ENCODE measurements at places on chromosomes 5 and 9. TPM values are rescaled to one million over a fixed set of nuclear protein-coding genes. Genes with fewer than 3 reads are reported as not detected.

DNA sequence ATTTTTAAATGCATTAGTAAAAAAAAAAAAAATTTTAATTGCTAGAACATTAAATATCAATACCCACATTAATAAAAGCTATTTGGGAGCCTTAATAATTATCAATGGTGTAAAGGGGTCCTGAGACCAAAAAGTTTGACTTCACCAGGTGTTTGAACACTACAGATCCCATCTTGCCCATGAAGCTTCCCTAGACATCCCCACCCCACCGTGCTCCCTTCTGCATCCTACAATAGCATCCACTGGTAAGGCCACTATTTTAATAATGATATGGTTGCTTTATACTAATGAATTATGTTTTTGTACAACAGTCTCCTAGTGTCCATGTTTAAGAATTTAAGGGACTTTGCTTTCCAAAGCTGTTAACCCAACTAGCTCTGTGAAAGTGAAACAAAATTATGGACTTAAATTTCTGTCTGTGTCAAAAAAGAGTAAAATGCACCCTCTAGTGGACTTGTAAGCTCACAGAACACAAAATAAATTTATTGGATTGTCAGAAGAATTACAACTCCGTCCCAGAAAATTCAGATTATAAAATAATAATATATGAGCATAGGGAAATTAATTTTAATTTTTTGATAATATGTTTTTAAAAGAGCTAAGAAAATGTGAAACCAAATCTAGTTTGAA is 76.0 kb downstream of the ARL15 start:
- no peak overlapping the region for H3K27ac ChIP-seq
- no peaks in the 10 kb centered on the region for H3K36me3 ChIP-seq
- H3K4me1 ChIP-seq = peaks cover 2% of the 10 kb centered on the region
- DNase-seq = no peak

DNA sequence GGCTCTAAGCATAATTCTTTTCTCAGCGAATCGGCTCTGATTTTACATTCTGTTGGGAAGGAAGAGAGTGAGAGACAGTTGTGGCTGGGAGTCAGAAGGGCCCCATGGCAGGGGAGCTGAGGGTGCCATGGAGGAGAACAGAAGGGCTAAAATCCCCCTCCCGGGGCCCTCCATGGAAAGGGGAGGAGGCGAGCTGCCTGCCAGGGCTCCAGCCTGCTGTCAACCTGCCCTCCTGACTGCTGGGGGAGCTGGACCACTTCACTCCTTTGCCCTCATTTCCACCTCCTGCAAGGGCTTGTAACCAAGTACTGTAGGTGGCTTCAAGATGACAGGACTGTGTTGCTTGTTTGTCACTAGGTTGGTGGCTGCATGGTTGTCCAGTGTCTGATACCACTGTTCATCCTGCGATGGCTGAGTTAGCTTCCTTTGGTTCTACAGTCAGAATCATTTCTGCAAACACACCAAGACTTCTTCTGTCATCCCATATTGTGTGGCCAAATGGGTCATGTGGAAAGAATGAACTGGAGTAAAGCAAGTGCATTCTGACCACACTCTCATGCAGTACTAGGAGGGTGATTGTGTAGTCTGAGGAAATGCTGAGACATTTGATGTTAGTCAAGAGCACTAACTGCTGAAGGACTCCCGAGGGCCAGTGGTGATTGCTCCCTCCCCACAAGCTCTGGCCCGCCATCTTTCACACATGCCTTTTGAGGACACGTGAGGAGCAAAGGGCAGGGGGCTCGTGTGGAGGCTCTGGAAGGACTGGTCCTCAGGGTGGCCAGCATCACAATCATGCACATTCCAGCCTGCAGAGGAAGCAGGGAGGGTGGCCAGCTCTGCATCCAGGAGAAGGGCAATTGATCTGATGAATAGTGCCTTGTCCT is 307.2 kb downstream of the GADD45G start:
- no peak overlapping the region for H3K27ac ChIP-seq
- no peak for DNase-seq
- peaks cover 6% of the 10 kb centered on the region for H3K36me3 ChIP-seq
- H3K4me3 ChIP-seq = no peak overlapping the region

GRCh38 chr5:163504079-163504931 is 1.1 kb upstream of the MAT2B start:
- DNase-seq = peak; percentile 26
- H3K36me3 ChIP-seq = no peaks in the 10 kb centered on the region
- H3K4me1 ChIP-seq = peaks cover 7% of the 10 kb centered on the region

DNA sequence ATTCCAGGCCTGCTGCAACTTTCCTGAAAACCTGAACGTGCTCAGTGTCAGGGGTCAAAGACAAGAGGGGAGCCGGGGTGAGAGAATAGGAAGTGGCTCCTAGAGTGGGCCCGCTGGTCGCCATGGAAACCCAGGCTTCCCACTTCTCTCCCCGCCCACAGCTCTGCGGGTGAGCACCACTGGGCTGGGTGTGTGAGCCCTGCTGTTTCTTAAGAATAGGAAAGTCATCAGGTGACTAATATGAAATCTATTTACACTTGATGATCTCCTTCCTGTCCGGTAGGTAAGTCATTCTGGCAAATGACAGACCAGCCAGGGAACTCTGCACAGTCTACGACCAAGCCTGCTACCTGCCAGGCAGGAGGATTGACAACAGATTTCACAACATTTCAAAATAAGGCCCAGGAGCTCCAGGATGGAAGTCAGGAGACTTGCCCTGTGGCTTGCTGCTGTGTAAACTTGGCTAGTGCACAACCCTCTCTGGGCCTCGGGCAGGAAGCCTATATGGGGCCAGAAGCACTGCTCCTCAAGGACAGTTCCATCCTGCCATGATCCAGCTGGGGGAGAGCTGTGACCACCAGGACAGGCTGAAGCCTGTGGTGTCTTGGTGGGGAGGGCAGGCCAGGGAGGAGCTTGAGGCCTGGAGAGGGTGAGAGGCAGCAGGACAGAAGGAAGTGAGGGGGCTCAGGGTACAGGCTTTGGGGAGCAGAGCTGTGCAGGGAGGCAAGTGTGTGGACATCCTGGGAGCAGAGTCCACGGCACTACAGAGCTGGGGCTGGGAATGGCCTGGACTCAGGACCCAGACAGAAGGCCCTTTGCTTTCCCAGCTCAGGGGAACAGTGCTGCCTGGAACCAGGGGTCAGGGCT is 60.6 kb downstream of the SHB start:
- peaks cover 30% of the 10 kb centered on the region for H3K4me1 ChIP-seq
- no peak for DNase-seq
- peak overlapping the region; percentile 43 for H3K27ac ChIP-seq
- no peak overlapping the region for H3K4me3 ChIP-seq
- no peaks in the 10 kb centered on the region for H3K36me3 ChIP-seq

- H3K27me3 ChIP-seq = no peaks in the 10 kb centered on the region
- H3K4me1 ChIP-seq = peaks cover 4% of the 10 kb centered on the region
- DNase-seq = no peak
- H3K27ac ChIP-seq = no peak overlapping the region
- H3K4me3 ChIP-seq = no peak overlapping the region
- no peaks in the 10 kb centered on the region for H3K36me3 ChIP-seq
Observed at GRCh38 chr5:34041247-34041972, 1.6 kb downstream of the C1QTNF3 start.

DNA sequence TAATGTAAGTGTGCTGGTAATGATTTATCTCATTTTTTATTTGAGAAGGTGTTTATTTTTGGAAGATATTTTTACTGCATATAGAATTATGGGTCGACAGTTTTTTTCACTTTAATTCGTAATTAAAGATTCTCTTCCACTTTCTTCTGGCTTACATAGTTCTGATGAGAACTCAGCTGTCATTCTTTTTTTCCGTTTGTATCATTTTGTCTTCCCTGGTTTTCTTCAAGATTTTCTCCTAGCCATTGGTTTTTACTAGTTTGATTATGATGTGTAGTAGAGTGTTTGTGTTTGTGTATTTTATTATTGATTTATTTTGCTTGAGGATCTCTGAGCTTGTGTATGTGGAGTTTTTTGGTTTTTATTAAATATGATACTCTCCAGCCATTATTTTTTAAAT is 21.7 kb downstream of the SLF1 start:
- H3K4me3 ChIP-seq = no peak overlapping the region
- peaks cover 9% of the 10 kb centered on the region for H3K36me3 ChIP-seq
- DNase-seq = no peak

The PRDM9 gene
- not detected for total RNA-seq

The TLE1 gene
- total RNA-seq = 345 TPM

GRCh38 chr5:87951661-87952060 is 317.0 kb downstream of the TMEM161B start:
- no peaks in the 10 kb centered on the region for H3K4me1 ChIP-seq
- no peak overlapping the region for H3K27ac ChIP-seq
- no peak for DNase-seq
- no peaks in the 10 kb centered on the region for H3K27me3 ChIP-seq

GRCh38 chr9:123867034-123867433 is 62.9 kb downstream of the DENND1A start:
- DNase-seq = no peak
- H3K4me1 ChIP-seq = peaks cover 4% of the 10 kb centered on the region
- no peak overlapping the region for H3K27ac ChIP-seq
- H3K36me3 ChIP-seq = no peaks in the 10 kb centered on the region
- H3K4me3 ChIP-seq = no peak overlapping the region

- no peaks in the 10 kb centered on the region for H3K36me3 ChIP-seq
- H3K4me3 ChIP-seq = no peak overlapping the region
- no peaks in the 10 kb centered on the region for H3K27me3 ChIP-seq
- H3K27ac ChIP-seq = no peak overlapping the region
Observed at GRCh38 chr9:128809036-128809599, 9.2 kb upstream of the ENDOG start.

DNA sequence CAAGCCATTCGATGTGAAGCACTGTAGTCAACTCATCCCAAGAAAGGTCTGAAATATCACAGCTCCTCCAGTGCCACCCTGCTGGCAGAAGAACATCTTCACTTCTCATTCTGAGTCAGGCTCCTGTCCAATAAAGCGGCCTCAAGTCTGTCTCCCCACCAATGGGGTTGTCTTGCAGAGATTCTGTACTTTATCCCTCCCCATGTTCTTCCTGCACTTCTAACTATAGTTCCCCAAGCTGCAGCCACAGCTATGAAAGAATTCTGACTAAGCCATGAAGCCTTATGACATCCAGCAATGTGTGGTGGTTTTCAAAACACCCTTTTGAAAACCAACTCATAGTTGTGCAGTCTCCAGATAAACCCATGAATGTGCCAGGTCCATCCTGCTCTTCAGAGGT is 6.8 kb downstream of the MACROH2A1 start:
- no peaks in the 10 kb centered on the region for H3K36me3 ChIP-seq
- H3K4me3 ChIP-seq = peak overlapping the region; percentile 32
- DNase-seq = no peak
- H3K27ac ChIP-seq = no peak overlapping the region
- H3K27me3 ChIP-seq = peaks cover 5% of the 10 kb centered on the region

- H3K27ac ChIP-seq = no peak overlapping the region
- no peaks in the 10 kb centered on the region for H3K4me1 ChIP-seq
- H3K4me3 ChIP-seq = no peak overlapping the region
- no peaks in the 10 kb centered on the region for H3K36me3 ChIP-seq
- DNase-seq = no peak
Observed at GRCh38 chr9:136296434-136297015, 7.4 kb downstream of the CCDC187 start.

The UBE2D2 gene
- 188 TPM for total RNA-seq

The OSMR gene
- not detected for total RNA-seq

DNA sequence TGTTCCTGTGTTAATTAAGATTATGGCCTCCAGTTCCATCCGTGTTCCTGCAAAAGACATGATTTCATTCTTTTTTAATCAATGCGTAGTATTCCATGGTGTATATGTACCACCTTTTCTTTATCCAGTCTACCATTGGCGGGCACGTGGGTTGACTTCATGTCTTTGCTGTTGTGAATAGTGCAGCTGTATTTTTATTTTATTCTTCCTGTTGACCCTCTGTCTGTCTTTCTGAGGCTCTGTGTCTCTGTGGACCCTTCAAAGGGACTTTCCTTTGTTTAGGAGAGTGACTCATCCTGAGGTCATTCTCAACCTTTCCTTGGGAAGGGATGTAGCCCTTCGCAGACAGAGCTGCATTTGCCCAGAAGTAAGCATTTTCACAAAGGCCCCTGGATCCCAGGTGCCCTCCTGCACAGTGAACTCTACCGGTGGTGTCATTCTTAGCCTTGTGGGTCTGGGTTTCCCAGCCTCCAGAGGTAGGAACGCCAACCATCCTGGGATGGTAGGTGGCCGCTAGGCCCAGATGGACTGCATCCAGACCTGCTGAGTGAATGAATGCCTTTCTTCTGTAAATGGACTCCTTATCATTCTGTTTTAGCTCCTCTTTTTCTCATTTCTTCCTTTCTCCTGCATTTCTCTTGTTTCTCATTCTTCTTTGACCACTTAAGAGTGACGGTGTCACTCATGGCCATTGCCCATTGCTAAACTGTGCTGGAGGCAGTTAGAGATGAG is 22.4 kb downstream of the TRIO start:
- peaks cover 5% of the 10 kb centered on the region for H3K27me3 ChIP-seq
- peaks cover 13% of the 10 kb centered on the region for H3K36me3 ChIP-seq
- H3K4me3 ChIP-seq = peak overlapping the region; percentile 66
- H3K27ac ChIP-seq = peak overlapping the region; percentile 99
- DNase-seq = no peak

DNA sequence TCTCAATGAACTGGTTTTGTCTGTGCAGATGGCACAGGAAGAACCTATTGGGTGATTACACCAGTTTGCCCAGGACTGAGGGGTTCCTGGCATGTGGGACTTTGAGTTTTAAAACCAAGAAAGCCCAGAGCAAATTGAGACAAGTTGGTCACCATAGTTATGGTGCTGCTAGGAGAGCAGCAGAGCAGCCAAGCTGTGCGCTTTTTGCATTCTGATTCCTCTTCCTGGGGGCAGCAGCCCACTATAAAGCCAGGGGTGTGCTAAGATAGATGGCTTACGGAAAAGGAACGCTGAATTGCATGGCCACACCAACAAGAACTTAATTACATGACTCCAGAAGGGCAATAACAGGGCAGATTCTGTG is 49.7 kb downstream of the TIMD4 start:
- H3K36me3 ChIP-seq = no peaks in the 10 kb centered on the region
- no peaks in the 10 kb centered on the region for H3K4me1 ChIP-seq
- H3K27ac ChIP-seq = no peak overlapping the region

The PANK3 gene
- 153 TPM for total RNA-seq

The CMYA5 gene
- total RNA-seq = 0.74 TPM

The ABCA2 gene
- total RNA-seq = 70.7 TPM

GRCh38 chr5:148858106-148858505 is 31.7 kb downstream of the ADRB2 start:
- H3K27me3 ChIP-seq = no peaks in the 10 kb centered on the region
- H3K27ac ChIP-seq = no peak overlapping the region
- H3K4me3 ChIP-seq = no peak overlapping the region
- DNase-seq = no peak
- no peaks in the 10 kb centered on the region for H3K4me1 ChIP-seq

The PDZD2 gene
- 23.3 TPM for total RNA-seq

The PLPP1 gene
- total RNA-seq = 17.4 TPM

- no peak for DNase-seq
- no peaks in the 10 kb centered on the region for H3K4me1 ChIP-seq
- peaks cover 23% of the 10 kb centered on the region for H3K36me3 ChIP-seq
Observed at GRCh38 chr5:83701886-83702285, 18.8 kb downstream of the HAPLN1 start.

DNA sequence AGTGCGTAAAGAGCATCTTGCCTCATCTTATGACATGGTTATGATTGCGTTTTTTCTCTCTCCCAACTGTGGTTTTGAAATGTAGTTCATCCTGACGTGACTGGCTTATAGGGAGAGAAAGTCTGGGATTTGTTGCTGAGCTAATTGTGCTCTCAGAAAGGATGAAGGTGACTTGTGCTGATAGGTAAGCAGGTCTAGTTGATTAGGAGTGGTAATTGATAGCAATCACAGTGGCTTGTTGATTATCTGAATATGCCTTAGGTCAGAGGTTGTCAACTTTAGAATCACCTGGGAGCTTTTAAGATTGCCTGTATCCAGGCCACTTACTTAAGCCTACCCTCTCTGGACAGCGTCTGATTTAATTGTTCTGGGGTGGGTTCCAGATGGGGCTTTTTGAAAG is 117.8 kb downstream of the TLE4 start:
- peaks cover 33% of the 10 kb centered on the region for H3K4me1 ChIP-seq
- no peak for DNase-seq
- H3K27ac ChIP-seq = no peak overlapping the region
- H3K4me3 ChIP-seq = no peak overlapping the region

The GALNT12 gene
- 2.7 TPM for total RNA-seq
